ENCODE measurements at places on chromosomes 6 and 20.

- no peak for DNase-seq
Observed at GRCh38 chr6:16950302-16950701, 151.5 kb upstream of the STMND1 start.

DNA sequence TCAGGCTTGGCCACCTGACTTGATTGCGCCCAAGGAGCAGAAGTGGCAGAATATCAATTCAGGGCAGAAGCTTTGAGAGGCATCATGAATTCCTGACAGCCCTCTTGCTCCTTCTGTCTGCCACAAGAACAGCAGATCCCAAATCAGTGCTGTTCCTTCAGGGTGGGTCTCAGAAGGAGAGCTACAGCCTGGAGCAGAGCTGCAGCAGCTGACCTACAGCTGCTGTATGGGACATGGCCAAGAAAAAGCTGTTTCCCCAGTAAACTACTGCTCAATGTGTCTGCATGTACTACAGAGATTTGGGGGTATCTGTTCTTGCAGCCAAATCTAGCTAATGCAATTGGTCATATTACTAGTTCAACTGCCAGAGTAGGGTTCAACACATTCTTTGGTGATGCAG, 69.0 kb downstream of the SLC22A3 start:
- DNase-seq: no peak

DNA sequence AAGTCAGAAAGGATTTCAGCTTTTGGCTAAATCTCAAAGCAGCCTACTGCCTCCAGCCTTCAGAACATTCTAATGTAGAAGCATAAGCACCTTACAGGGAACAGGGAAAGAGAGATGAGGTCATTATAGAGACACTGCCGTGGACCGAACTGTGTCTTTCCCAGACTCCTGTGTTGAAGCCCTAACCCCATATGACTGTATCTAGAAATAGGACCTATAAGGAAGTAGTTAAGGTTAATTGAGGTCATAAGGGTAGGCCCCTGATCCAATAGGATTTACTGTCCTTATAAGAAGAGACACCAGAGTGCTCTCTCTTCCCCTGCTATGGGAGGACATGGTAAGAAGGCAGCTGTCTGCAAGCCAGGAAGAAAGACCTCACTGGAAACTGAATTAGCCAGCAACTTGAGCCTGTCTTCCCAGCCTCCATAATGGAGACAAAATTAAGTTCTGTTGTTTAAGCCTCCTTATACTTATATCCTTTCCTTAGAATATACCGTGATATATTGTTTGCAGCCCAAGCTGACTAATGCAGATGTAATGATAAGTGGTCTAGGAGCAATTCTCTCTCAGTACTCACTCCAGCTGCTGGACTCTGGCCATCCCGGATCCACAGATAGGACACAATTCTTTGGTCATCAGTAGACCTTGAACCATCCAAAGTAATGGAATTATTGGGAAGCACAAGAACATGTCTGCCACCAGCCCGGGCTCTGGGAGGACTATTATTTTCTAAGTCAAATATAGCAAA, 71.4 kb downstream of the ALDH5A1 start:
- no peak for DNase-seq

- no peak for DNase-seq
Observed at GRCh38 chr20:37741570-37741969, 47.7 kb downstream of the CTNNBL1 start.

- no peak for DNase-seq
Observed at GRCh38 chr20:47262365-47263013, 94.0 kb downstream of the ZMYND8 start.

GRCh38 chr6:14903176-14904038, 342.5 kb upstream of the JARID2 start:
- no peak for DNase-seq

Data from foreskin melanocyte (primary cell).